ENCODE measurements at places on chromosomes 5 and 9.

- no peak for DNase-seq
Measured at GRCh38 chr9:133959171-133959570, 33.0 kb downstream of the VAV2 start.

DNA sequence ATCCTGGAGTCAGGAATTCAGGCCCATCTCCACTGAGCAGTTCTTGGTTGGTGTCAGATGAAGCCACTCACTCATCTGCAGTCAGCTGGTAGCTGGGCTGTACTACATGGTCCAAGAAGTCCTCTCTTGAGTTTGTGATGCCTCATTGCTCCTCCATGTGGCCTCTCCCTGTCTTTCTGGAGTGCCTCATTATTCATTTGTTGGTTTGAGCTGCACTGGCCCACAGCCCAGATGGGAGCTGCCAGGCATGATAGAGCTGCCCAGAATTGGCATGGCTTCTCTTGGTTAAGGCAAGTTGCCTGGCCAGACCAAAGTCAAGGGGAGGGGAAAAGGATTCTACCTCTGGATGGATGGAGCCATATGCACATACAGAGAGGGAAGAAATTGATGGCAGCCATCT lies 8.0 kb downstream of the PTCD2 start:
- no peak for DNase-seq

DNA sequence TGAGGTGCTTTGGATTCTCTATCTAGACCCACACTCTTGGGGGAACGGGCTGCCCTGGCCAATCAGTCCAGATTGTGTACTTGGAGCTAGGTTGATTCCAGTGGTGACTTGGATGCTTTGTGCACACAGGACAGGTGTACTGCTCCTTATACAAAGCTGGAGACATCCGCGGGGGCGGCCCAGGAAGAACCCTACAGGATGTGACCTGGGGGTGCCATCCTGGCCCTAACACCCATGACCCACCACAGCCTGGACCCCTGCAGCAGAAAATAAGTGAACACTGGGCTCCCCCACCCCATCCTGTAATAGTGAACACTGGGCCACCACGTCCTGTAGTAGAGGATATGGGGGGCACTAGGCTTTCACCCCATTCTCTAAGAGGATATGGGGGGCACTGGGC lies 12.1 kb upstream of the PLEKHG4B start:
- no peak for DNase-seq

DNA sequence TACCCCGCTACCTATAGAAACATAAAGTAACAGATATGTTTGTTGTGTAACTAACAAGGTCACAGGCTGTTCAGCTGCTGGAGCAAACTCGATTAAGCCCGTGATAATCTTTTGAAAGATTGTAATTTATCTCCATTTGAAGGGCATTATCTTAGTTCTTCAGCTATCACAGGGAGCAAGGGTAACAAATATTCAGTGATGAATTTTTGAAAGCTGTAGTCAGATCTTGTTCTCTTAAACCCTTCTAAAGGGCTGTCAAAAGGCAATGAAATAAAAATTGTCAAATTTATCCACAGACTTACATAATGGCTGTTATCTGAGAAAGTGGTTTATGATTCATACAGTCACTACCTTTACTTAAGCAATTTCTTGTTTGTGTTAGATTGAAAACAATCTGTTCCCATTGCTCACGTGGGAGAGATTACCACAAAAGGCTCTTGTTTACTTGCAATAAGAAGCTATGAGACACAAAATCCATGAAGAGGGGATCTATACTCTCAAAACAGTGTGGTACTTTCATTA lies 78.3 kb upstream of the ZNF608 start:
- no peak for DNase-seq

DNA sequence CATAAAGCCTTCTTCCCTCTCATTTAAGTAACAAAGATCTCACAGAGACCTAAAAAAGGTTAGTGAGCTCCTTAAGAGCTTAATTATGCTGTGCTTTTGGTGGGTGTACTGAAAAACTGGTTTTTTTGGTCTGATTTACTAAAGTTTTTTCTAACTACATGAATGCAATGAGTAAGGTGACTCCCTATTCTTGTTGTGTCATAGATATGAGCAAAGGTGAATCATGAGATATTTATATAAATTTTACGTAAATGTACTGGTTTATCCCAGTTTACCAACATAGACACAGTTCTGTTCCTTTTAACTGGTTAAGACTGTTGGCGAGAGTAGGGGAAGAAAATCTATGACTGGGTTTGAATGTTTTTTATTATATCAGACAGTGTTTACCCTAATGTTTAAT lies 250.5 kb downstream of the NR2F1-AS1 start:
- no peak for DNase-seq

Data from stimulated activated CD4-positive, alpha-beta T cell treated with anti-CD3 and anti-CD28 coated beads, TNF-alpha, amount 100 ng/mL, for 1 hour (primary cell).